Omental fat pad (tissue), 4 donors: ENCODE measurements at places on chromosomes 3 and 15. TPM values are rescaled to one million over a fixed set of nuclear protein-coding genes. Genes with fewer than 3 reads are reported as not detected.

DNA sequence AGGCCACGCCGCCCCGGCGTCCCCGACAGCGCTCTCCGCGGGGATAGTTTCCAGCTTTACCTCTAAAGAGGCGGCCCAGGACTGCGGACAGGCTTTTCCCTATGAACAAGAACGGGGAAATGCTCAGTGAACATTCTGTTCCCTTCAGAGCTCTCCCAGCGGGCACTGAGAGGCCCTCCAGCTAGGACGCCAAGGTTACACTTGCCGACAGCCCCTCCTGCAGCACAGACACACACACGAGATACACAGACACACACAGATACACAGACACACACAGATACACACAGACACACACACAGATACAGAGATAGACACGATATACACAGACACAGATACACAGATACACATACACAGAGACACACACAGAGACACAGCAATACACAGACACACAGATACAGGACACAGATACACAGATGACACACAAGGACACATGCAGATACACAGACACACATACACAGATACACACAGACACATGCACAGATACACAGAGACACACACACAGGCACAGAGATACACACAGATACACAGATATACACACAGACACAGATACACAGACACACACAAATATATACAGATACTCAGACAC lies 533 bp upstream of the OCA2 start:
- no peak for DNase-seq

GRCh38 chr3:6448011-6448410 lies 412.9 kb upstream of the GRM7 start:
- DNase-seq = no peak

DNA sequence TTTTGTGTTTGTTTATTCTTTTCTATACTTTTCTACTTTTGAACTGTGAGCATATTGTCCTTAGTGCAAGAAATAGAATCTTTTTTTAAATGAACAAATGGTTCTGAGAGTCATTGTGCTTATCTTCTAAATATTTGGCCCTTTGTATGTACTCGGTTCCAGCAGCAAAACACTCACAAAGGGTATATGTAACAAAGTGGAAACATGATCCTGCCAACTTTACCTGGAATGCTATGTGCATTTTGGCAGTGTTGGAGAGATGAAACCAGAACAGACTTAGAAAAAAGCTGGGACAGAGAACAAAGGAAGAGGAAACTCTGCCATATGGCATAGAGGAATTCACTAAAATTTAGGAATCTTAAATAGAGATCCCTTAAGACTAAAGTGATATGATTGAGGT lies 150.1 kb downstream of the FGF12 start:
- DNase-seq = no peak

GRCh38 chr15:63860155-63860554 lies 26.4 kb upstream of the HERC1 start:
- no peak for DNase-seq

DNA sequence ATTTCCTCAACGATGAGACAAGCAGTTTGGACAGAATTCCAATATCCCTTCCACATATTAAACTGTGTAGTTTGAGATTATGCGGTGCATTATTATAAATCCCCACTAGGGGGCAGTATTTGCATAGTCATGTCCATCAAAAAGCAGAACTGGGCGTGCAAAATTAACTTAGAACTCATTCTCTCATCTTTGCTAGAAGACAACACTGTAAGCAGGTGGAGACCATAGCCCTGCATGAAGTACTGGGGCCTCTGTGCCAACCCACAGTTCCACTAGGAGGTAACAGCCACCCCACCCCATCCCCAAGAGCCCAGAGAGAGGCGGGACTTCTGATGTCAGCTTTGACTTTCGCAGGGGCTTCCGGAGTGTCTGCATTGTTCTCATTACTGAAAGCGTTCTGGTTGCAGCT lies 106.6 kb upstream of the TMC3 start:
- no peak for DNase-seq

DNA sequence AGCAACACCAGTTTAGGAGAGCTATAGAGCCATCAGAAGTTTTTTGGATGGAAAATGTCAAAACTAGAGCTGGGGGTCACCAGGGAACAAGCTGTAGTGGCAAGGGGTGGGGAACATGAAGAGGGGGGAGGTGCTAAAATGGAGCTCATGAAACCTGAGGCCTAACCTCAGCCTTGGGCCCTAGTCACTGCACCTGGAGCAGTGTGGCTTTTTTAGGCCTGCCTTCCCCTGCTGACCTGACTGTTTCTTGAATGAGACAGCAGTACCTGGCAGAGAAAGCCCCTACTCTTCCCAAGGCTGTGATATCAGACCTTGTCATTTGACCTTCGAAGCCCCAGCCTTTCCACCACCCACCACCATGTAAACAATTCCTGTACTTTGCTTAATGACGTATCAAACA lies 383.5 kb downstream of the EPHB1 start:
- DNase-seq = no peak

DNA sequence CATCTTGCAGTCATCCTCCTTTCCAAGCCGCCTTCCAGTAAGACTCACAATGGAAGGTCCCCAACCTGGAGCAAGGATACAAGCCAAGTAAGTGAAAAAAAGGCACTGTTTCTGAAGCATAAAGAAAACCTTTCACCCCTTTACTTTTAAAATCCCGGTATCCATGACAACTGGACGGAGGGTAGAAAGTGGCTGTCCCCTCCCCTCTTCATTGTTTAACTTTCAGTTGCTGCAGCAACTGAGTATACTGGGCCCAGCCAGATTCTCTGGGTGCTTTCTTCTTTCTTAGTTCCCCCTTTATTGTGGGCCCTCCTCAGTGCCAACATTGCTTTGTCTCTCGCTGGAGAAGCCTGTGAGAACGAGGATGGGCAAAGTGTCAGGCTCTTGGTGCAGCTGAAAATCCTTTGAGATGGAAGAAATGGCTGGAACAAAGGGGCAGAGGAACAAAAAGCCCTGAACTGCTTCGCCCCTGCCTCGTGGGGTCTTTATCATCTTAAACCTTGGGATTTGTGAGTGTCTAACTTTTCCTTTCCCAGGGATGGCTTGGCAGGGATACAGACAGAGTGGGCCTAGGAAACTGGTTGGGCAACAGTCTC lies 224.0 kb upstream of the RGMA start:
- no peak for DNase-seq

- no peak for DNase-seq
These were observed 120.7 kb upstream of the LINGO1 start for GRCh38 chr15:77753281-77753873.

The B3GALNT1 gene
- 5.3 TPM for total RNA-seq

The CHL1 gene
- total RNA-seq = 64.2 TPM

DNA sequence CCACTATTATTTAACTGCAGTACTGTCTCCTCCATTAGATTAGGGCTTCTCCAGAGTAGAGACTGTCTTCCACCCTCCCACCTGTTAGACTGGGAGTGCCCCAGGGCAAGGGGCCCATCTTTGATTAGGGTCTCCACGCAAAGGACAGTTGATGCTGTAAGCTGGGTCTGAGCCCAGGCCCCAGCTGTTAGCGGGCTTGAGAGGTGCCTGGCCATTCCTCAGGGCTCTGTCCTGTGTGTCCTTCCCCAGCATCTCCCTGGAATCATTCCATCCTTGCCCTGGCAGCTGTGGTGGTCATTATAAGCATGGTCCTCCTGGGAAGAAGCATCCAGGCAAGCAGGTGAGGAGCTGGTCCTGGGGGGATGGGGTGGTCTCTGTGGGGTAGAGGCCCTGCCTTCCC lies 6.1 kb downstream of the SLC51B start:
- no peak for DNase-seq

GRCh38 chr3:149000206-149000745 lies 8.9 kb downstream of the GYG1 start:
- DNase-seq = no peak
